ENCODE measurements at places on chromosomes 4 and X. TPM values are rescaled to one million over a fixed set of nuclear protein-coding genes. Genes with fewer than 3 reads are reported as not detected.
A peak's percentile ranks its signal among the peaks of the same experiment; 100 is the strongest.

- H3K4me3 ChIP-seq = no peak overlapping the region
- peak overlapping the region; percentile 12 for H3K27ac ChIP-seq
- H3K36me3 ChIP-seq = no peaks in the 10 kb centered on the region
- no peaks in the 10 kb centered on the region for H3K4me1 ChIP-seq
- DNase-seq = no peak
Measured at GRCh38 chrX:24423960-24424359, 41.1 kb upstream of the PDK3 start.

DNA sequence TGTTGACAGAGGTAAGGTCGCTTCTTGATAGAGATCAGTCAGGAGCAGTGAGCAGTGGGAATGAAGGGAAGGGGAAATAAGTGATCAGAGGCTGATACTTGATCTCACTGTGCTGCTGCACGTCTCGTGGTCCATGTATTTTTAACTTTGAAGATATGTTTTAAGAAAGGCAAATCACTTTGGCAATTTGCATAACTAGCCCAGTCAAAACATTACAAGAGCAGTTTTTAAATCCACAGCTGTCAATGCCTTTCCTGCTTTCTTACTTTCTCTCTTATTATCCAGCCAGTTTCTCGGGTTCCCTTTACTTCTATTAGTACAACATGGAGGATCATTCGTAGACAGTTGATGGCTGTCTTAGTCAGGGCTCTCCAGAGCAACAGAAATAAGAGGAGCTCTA, 472.8 kb downstream of the TMA16 start:
- no peaks in the 10 kb centered on the region for H3K27me3 ChIP-seq
- no peak overlapping the region for H3K4me3 ChIP-seq
- no peak for DNase-seq

DNA sequence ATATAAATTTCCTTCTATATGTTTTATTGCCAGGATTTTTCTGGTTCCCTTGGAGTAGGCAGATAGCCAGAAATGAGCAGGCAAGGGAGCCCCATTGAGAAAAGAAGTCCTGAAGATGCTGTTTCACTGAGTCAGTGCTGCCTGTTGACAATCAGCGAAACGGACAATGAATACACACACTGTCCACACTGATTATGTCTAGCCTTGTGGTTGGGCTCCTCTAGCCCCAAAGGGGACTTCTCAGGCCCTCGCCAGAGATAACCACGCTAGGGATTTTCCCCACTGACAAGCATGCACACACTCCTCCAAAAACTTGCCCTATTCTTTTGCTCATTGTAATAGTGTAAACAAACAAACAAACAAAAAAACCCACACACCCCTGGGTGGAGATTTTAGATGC, 369.3 kb downstream of the DMD start:
- no peaks in the 10 kb centered on the region for H3K27me3 ChIP-seq
- no peak for DNase-seq
- no peaks in the 10 kb centered on the region for H3K4me1 ChIP-seq
- no peaks in the 10 kb centered on the region for H3K36me3 ChIP-seq
- H3K4me3 ChIP-seq = no peak overlapping the region
- no peak overlapping the region for H3K27ac ChIP-seq

- H3K27ac ChIP-seq = no peak overlapping the region
- H3K4me3 ChIP-seq = no peak overlapping the region
- DNase-seq = no peak
- no peaks in the 10 kb centered on the region for H3K36me3 ChIP-seq
- no peaks in the 10 kb centered on the region for H3K4me1 ChIP-seq
- peaks cover 6% of the 10 kb centered on the region for H3K27me3 ChIP-seq
Measured at GRCh38 chr4:140469791-140470733, 28.0 kb downstream of the MGAT4D start.

GRCh38 chr4:75561789-75562188, 5.9 kb downstream of the ODAPH start:
- no peak overlapping the region for H3K27ac ChIP-seq
- peak; percentile 52 for DNase-seq
- H3K4me3 ChIP-seq = no peak overlapping the region

- H3K4me3 ChIP-seq = no peak overlapping the region
- DNase-seq = peak; percentile 38
- no peaks in the 10 kb centered on the region for H3K36me3 ChIP-seq
- H3K27ac ChIP-seq = no peak overlapping the region
Measured at GRCh38 chr4:55356991-55357461, 11.0 kb downstream of the SRD5A3 start.

DNA sequence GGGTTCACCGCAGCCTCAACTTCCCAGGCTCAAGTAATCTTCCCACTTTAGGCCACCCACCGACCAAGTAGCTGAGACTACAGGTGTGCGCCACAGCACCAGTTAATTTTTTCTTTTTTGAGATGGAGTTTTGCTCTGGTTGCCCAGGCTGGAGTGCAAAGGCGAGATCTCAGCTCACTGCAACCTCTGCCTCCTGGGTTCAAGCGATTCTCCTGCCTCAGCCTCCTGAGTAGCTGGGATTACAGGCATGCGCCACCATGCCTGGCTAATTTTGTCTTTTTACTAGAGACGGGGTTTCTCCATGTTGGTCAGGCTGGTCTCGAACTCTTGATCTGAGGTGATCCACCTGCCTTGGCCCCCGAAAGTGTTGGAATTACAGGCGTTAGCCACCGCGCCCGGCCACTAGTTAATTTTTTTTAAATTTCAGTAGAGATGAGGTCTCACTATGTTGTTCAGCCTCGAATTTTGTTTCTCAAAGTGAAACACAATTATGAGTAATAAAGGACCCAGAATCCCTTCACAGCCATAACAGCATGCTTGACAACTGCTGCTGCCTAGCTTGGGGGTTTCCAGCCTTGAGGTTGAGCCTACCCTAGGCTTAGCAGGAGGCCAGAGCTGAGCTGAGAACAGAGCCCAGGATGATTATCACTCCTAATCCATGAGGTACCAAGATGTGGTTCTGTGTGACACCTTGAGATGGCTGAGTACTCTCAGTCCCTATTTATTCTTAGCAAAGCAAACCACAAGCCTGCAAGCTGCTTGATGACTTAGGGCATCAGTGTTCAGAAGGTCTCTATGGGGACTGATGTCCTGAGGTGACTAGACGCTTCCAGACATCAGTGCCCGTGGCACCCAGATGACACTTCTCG, 41.6 kb upstream of the NKRF start:
- no peaks in the 10 kb centered on the region for H3K27me3 ChIP-seq
- no peak overlapping the region for H3K4me3 ChIP-seq

DNA sequence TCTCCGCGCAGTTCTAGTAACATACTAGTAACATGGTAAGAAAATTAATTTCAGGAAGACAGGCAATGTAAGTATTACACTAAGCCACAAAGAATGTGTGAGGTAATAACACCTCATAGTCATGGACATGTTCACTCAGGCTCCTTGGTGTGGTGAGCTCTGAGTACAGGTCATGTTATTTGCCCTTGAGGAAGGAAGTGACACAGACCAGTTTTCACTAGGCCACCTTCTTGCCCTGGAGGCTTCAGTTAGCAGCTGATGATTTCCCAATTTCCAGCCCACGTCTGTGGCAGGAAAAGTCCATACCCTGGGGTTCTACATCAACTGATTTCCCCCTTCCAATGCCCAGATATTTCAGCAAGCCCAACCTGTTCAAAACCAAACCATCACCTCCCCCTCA, 6.7 kb downstream of the APOO start:
- peaks cover 31% of the 10 kb centered on the region for H3K4me1 ChIP-seq
- peak overlapping the region; percentile 74 for H3K27ac ChIP-seq
- DNase-seq = peak; percentile 84
- H3K27me3 ChIP-seq = no peaks in the 10 kb centered on the region
- no peak overlapping the region for H3K4me3 ChIP-seq

GRCh38 chr4:54992266-54992665, 133.1 kb downstream of the KDR start:
- no peaks in the 10 kb centered on the region for H3K4me1 ChIP-seq
- no peak overlapping the region for H3K4me3 ChIP-seq
- H3K27ac ChIP-seq = no peak overlapping the region
- H3K27me3 ChIP-seq = no peaks in the 10 kb centered on the region
- no peaks in the 10 kb centered on the region for H3K36me3 ChIP-seq
- peak; percentile 12 for DNase-seq

DNA sequence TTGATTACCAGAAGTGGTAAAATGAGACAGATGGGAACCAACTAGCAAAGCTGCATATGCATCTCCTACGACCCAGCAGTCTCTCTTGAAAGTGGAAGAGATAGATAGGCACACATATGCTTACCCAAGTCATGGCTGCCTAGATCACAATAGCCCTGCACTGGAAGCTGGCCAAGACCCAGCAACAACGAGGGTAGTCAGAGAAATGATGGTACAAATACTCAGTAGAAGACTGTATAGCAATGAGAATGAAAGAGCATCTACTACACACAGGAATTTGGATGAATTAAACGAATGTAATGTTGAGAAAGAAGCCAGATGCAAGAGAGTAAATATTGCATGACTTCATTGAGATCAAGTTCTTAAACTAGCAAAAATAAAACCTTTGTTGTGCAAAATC, 100.3 kb upstream of the FAT1 start:
- peaks cover 7% of the 10 kb centered on the region for H3K4me1 ChIP-seq
- H3K36me3 ChIP-seq = no peaks in the 10 kb centered on the region
- no peak overlapping the region for H3K27ac ChIP-seq
- DNase-seq = peak; percentile 44

SPANXN3 gene
- total RNA-seq = not detected

CLGN gene
- 1.1 TPM for total RNA-seq

PPP1R3F gene
- total RNA-seq = 5.6 TPM

CT45A1 gene
- total RNA-seq = not detected

MAGEA8 gene
- total RNA-seq = not detected

YY2 gene
- total RNA-seq = 2.0 TPM

All from astrocyte (in vitro differentiated cells and primary cell).